ENCODE measurements at places on chromosomes 13 and 19.

- H3K36me3 ChIP-seq = no peaks in the 10 kb centered on the region
- H3K4me1 ChIP-seq = no peaks in the 10 kb centered on the region
- H3K27ac ChIP-seq = no peak overlapping the region
- H3K4me3 ChIP-seq = no peak overlapping the region
- no peak for DNase-seq
- no peaks in the 10 kb centered on the region for H3K27me3 ChIP-seq
Observed at GRCh38 chr13:79904581-79904980, 423.6 kb downstream of the NDFIP2 start.

GRCh38 chr19:37943480-37943879 lies 36.5 kb downstream of the SIPA1L3 start:
- H3K36me3 ChIP-seq = peaks cover under 1% of the 10 kb centered on the region
- H3K27me3 ChIP-seq = no peaks in the 10 kb centered on the region
- H3K4me3 ChIP-seq = no peak overlapping the region
- no peak overlapping the region for H3K27ac ChIP-seq
- H3K4me1 ChIP-seq = no peaks in the 10 kb centered on the region

GRCh38 chr19:17951157-17951989 lies 15.5 kb upstream of the KCNN1 start:
- H3K4me1 ChIP-seq = peaks cover 47% of the 10 kb centered on the region
- H3K36me3 ChIP-seq = no peaks in the 10 kb centered on the region
- peak; percentile 20 for DNase-seq
- H3K4me3 ChIP-seq = peak overlapping the region; percentile 60
- no peak overlapping the region for H3K27ac ChIP-seq

- peaks cover 8% of the 10 kb centered on the region for H3K4me1 ChIP-seq
- no peaks in the 10 kb centered on the region for H3K27me3 ChIP-seq
- H3K36me3 ChIP-seq = peaks cover 28% of the 10 kb centered on the region
- no peak overlapping the region for H3K4me3 ChIP-seq
- DNase-seq = no peak
- H3K27ac ChIP-seq = no peak overlapping the region
Observed at GRCh38 chr19:36058481-36059179, 3.9 kb downstream of the WDR62 start.

- H3K36me3 ChIP-seq = no peaks in the 10 kb centered on the region
- DNase-seq = no peak
- H3K4me3 ChIP-seq = no peak overlapping the region
- peaks cover 5% of the 10 kb centered on the region for H3K27me3 ChIP-seq
- H3K27ac ChIP-seq = no peak overlapping the region
- peaks cover 3% of the 10 kb centered on the region for H3K4me1 ChIP-seq
Observed at GRCh38 chr13:31172535-31172934, 10.8 kb upstream of the HSPH1 start.

DNA sequence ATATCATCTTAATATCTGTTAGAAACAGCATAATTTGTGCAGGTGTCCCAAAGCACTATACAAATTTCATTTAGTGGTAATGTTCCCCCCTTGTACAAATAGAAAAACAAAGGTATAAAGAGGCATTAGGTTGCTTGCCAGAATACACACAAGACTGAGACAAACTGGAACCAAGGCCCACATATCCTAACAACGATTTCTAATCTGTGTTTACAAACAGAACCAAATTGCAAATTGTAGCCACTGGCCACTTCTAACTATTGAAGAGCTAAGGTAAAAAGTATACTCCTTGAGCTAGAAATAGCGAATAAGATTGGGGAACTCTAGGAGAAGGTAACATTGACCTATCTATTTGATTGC lies 526.1 kb downstream of the KLF12 start:
- no peak overlapping the region for H3K4me3 ChIP-seq
- no peak for DNase-seq
- no peaks in the 10 kb centered on the region for H3K27me3 ChIP-seq
- no peaks in the 10 kb centered on the region for H3K36me3 ChIP-seq

DNA sequence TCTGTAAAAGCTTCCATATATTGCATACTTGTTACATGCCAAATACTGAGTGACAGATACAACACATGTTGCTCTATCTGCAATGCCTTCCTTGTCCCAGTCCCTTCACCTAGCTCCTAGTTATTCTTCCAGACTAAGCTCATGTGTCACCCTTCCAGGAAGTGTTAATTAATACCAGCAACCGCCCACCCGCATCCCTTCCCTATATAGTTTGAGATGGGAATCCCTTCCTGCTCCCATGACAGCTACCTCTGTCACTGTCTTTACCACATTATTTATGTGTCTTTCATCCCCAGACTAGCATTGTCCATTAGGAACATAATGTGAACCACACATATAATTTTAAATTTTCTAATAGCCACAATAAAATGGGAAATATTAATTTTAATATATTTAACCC lies 49.5 kb upstream of the FRY start:
- no peak for DNase-seq
- H3K27ac ChIP-seq = no peak overlapping the region
- H3K4me3 ChIP-seq = no peak overlapping the region
- no peaks in the 10 kb centered on the region for H3K4me1 ChIP-seq
- peaks cover 7% of the 10 kb centered on the region for H3K27me3 ChIP-seq

GRCh38 chr19:53600217-53600616 lies 31.6 kb upstream of the DPRX start:
- DNase-seq = no peak
- no peaks in the 10 kb centered on the region for H3K27me3 ChIP-seq
